ENCODE measurements at places on chromosomes 13 and 19. TPM values are rescaled to one million over a fixed set of nuclear protein-coding genes. Genes with fewer than 3 reads are reported as not detected.

The TUBB4A gene
- total RNA-seq = not detected

The LCP1 gene
- 1.2 TPM for total RNA-seq

The ZNF540 gene
- 0.30 TPM for total RNA-seq

The RFPL4A gene
- not detected for total RNA-seq

The ZNF302 gene
- total RNA-seq = 12.1 TPM

The APOC1 gene
- total RNA-seq = 0.47 TPM

The PRR19 gene
- total RNA-seq = not detected

The ZNF584 gene
- 19.1 TPM for total RNA-seq

The SLAIN1 gene
- 0.30 TPM for total RNA-seq

The GPX4 gene
- total RNA-seq = 382 TPM

The STAP2 gene
- 2.8 TPM for total RNA-seq

The KLHL1 gene
- total RNA-seq = not detected

The ARID3A gene
- total RNA-seq = 15.2 TPM

The ADAMTSL5 gene
- 1.3 TPM for total RNA-seq

The CRLF1 gene
- total RNA-seq = 14.7 TPM

All from smooth muscle cell of the coronary artery (primary cell).